Mesendoderm (in vitro differentiated cells): ENCODE measurements at places on chromosomes 12 and 14.

DNA sequence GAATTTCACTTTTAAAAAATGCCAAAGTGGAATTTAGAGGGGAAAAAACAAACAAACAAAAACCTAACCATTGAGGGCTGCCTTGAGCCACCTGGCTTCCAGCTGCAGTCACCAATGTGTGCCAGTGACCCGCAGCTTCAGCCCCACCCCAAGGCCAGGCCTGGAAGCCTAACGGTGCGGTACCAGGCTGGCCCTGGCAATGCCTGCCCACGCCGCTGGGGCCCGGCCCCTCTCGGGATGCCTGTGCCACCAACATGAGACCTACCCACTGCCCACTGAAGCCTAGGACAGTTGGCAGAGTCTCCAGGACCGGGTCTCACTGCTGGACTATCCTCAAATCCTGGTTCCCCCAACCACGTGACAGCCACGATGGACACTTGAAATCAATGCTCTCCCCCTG lies 96.6 kb downstream of the NCOR2 start:
- no peaks in the 10 kb centered on the region for H3K27me3 ChIP-seq
- no peak overlapping the region for H3K27ac ChIP-seq
- H3K4me3 ChIP-seq = no peak overlapping the region
- H3K36me3 ChIP-seq = peaks cover 8% of the 10 kb centered on the region

GRCh38 chr12:21774358-21775132 lies at the start of gene KCNJ8:
Gene KCNJ8, minus strand, starts transcription at chr12:21774706. Its CDS starts 1,090 bp downstream, at chr12:21773616.
- DNase-seq = peak; percentile 88
- no peaks in the 10 kb centered on the region for H3K36me3 ChIP-seq
- no peaks in the 10 kb centered on the region for H3K4me1 ChIP-seq
- H3K27ac ChIP-seq = no peak within 1 kb of the TSS

DNA sequence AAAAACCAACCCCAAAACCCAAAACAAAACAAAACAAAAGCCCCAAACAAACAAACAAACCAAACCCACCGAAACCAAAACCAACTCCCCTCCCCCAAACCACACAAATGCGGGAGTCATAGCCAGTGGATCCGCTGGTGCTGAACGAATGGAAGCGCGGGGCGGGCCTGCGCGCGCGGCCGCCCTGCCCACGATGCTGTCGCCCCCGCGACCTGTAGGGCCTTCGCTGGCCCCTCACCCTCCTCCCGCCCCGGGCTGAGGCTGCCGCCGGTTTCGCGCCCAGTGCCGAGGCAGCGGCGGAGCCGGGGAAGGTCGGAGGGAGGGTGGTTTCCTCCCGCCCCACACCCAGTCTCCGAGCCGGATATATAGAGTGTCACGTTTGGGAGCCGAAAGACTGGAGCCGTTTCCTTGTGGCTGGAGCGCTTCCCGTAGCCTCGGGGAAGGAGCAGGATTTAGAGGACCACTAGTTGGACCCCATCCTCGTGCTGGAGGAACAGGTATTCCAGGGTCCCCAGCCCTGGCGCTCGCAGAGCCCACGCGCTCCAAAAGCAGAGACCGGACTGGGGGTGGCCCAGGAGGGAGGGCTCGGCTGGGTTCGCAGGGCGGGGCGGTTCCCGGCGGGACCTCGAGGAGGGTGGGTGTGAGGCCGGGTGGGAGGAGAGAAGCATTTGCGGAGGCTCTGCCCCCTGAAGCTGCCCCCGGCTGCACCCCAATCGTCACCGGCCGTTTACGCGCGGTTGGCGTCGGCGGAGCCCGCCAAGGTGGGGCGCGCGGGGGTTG lies at the start of gene FAR2:
FAR2 (plus strand) TSS at position 368 of the 780 bp plus-strand sequence. CDS start 121,172 bp downstream, outside the sequence.
- peak within 1 kb of the TSS; percentile 24 for H3K4me3 ChIP-seq
- no peaks in the 10 kb centered on the region for H3K36me3 ChIP-seq
- peak within 1 kb of the TSS; percentile 69 for H3K27ac ChIP-seq
- peaks cover 3% of the 10 kb centered on the region for H3K4me1 ChIP-seq
- peak; percentile 83 for DNase-seq

DNA sequence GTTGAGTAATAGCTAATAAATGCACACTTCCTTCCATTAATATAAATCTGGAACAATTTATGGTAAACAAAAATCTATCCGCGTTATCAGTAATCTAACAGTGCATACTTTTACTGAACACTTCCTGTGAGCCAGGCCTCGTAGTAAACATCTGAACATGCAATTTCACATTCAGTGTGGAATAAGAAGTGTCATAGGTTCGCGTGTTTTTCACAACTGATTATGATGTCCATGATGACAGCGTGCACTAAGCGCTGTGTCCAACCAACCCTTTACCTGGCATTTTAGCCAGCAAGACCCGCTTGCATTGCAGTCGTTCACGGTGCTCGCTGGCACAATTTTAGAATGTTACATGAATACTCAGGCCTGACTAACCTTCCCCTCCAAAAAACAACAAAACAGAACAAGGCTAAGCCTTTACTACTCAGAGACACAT lies 2.1 kb downstream of the PNMA1 start:
- H3K27ac ChIP-seq = no peak overlapping the region
- H3K4me3 ChIP-seq = no peak overlapping the region
- no peaks in the 10 kb centered on the region for H3K27me3 ChIP-seq
- no peaks in the 10 kb centered on the region for H3K36me3 ChIP-seq

- no peak overlapping the region for H3K27ac ChIP-seq
- peaks cover 2% of the 10 kb centered on the region for H3K4me1 ChIP-seq
- no peaks in the 10 kb centered on the region for H3K27me3 ChIP-seq
- no peaks in the 10 kb centered on the region for H3K36me3 ChIP-seq
- no peak for DNase-seq
These were observed 2.3 kb downstream of the HSPA2 start for GRCh38 chr14:64542836-64543201.

DNA sequence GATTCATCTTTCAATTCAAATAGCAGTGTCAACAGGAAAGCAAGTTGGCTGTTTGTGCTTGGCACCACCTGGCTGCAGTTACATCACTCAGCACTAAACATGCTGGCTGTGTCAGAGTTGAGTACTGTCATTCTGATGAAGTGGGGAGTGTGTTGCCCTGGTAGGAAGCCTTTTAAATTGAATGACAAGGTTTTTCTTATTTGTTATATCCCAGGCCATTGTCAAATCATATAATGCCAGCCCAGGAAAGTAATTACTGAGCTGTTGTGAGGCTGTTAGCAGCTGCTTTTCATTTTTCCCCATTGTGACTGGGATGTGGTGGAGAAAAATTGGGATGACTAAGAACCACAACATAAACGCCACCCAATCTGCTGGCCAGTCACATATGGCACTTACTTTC lies 106.5 kb upstream of the PRKD1 start:
- H3K36me3 ChIP-seq = no peaks in the 10 kb centered on the region
- H3K4me3 ChIP-seq = no peak overlapping the region
- no peaks in the 10 kb centered on the region for H3K4me1 ChIP-seq
